ENCODE measurements at places on chromosomes 3 and 15.

DNA sequence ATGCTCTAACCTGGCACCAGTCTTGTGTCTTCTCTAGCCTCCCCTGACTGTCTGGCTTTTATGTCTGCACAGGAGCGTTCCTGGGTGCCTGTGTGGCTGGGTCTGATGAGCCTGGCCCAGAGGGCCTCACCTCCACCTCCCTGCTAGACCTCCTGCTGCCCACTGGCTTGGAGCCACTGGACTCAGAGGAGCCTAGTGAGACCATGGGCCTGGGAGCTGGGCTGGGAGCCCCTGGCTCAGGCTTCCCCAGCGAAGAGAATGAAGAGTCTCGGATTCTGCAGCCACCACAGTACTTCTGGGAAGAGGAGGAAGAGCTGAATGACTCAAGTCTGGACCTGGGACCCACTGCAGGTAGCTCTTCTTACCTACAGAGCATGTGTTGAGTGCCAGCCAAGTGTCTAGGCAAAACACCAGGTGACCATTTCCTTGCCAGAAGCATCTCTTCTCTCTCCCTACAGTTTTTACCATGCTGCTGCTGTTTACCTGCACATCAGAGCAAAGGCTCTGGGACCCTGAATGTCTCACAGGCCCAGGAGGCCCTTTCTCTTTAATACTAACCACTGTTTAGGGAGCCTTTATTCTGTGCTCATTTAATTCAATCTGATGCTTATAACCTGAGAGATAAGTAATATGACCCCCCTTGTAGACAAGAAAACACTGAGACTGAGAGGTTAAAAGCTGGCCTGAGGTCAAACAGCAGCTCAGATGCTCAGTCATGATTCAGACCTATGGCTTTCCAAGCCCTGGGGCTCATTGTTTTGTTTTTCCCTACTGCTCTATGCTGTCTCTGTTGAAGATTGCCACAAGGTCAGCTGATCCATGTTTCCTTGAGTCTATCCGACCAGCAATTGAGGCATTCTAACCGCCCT lies 10.4 kb downstream of the PODXL2 start:
- DNase-seq = no peak

DNA sequence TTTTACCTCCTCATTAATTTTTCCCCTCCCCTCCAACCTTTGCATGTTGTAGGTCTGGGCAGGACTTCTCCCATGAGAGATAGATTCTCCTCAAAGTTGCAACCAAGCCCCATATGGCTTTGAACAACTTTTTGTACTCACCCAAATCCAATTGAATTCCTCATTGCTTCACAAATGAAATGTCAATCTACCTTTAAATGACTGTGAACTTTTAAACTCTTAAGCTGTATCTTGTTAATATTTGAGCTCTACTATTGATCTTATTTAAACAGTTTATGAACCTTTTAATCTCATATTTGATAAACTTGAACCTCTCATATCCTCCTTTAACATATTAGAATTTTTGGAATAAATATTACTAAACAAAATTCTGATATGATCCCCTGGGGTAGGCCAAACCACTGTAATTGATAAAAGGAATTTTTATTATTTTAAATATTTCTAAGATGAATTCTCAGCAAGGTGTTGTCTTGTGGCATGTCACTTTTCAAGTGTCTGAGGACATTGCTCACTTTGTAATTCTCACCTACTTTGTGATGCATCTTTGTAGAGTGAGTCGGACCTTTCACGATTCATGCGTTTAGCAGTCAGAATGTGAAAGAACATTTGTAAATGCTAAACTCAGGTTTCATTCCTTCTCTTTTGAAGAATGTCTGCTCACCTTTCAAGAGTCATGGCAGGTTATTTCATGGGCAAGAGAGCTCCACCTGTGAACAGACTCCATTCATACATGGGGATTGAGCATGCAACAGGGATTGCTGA lies 23.4 kb upstream of the GREM1 start:
- DNase-seq = no peak

DNA sequence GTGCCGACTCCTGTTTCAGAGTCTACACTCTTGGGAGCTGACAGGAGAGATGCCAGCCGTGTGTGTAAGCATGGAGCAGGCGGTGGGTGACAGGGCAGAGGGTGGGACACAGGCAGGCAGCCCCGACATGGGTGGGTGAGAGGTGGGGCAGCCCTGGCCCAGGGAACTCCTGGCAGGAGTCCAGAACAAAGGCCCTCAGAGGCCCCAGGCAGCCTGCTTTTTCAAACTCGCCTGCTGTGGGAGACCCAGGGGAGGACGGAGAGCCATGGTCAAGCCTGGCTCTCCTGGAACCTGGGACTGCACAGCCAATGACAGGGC lies 29.3 kb upstream of the SLC41A3 start:
- DNase-seq = no peak

GRCh38 chr15:33834892-33835743 lies 133.2 kb upstream of the CHRM5 start:
- DNase-seq = no peak
